ENCODE measurements at places on chromosomes 3 and 15. TPM values are rescaled to one million over a fixed set of nuclear protein-coding genes. Genes with fewer than 3 reads are reported as not detected.

DNA sequence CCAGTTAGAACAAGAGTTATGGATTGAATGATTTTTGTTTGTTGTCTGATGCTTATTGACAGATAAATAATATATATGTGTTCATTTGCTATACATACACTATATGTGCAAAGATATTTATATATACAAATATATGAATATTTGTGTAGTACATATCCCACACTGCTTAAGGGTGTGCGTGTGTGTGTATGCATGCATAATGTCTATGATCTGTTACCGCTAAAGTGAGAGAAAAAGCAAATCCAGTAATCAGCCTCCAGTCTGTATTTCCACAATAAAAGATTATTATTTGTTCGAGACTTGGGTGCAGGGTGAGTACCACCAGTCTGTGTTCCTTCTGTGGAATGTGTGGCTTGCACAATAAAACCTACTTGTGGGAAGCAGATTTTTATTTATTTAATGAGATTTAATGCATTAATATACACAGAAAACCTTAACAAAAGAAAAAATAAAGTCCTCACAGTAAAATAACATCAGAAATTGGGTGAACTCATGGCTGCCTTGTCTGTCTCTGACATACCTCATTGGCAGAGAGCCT, 366.0 kb upstream of the TBL1XR1 start:
- no peak for DNase-seq
- no peaks in the 10 kb centered on the region for H3K27me3 ChIP-seq
- no peak overlapping the region for H3K4me3 ChIP-seq
- no peaks in the 10 kb centered on the region for H3K4me1 ChIP-seq
- no peaks in the 10 kb centered on the region for H3K36me3 ChIP-seq
- H3K27ac ChIP-seq, result no peak overlapping the region

GRCh38 chr3:114799816-114800215, 347.3 kb downstream of the ZBTB20 start:
- H3K27me3 ChIP-seq, result no peaks in the 10 kb centered on the region
- H3K36me3 ChIP-seq, result peaks cover 19% of the 10 kb centered on the region
- H3K4me1 ChIP-seq, result peaks cover 20% of the 10 kb centered on the region

HYAL1 gene
- 0.35 TPM for total RNA-seq

- H3K4me3 ChIP-seq, result no peak overlapping the region
- peaks cover 5% of the 10 kb centered on the region for H3K4me1 ChIP-seq
- no peaks in the 10 kb centered on the region for H3K36me3 ChIP-seq
Measured at GRCh38 chr3:46359733-46360493, 6.0 kb downstream of the CCR2 start.

GRCh38 chr3:70712449-70713082, 400.1 kb upstream of the MDFIC2 start:
- no peak for DNase-seq
- peaks cover 7% of the 10 kb centered on the region for H3K27me3 ChIP-seq
- H3K27ac ChIP-seq, result no peak overlapping the region
- H3K4me1 ChIP-seq, result peaks cover 2% of the 10 kb centered on the region

CHRFAM7A gene
- 0.04 TPM for total RNA-seq

DNA sequence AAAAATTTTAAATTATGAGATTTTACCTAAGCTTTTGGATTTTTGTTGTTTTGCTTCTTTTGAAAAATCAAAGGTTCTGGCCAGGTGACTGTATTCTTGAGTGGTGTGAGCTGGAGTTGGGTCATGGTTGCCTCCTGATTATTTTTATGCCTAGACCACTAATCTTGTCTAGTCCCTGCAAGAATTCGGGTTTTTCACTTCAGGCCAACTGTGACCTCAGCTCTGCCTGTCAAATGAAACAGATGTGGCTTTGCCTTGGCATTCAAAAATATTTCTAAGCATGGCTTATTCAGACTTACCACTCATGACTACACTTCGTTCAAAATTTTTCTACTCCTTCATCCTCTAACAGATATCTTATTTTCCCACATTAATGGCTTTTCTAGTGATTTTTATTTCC, 25.4 kb upstream of the CDV3 start:
- H3K27me3 ChIP-seq, result no peaks in the 10 kb centered on the region
- H3K4me1 ChIP-seq, result no peaks in the 10 kb centered on the region
- no peak overlapping the region for H3K27ac ChIP-seq
- no peak overlapping the region for H3K4me3 ChIP-seq
- no peak for DNase-seq

DNA sequence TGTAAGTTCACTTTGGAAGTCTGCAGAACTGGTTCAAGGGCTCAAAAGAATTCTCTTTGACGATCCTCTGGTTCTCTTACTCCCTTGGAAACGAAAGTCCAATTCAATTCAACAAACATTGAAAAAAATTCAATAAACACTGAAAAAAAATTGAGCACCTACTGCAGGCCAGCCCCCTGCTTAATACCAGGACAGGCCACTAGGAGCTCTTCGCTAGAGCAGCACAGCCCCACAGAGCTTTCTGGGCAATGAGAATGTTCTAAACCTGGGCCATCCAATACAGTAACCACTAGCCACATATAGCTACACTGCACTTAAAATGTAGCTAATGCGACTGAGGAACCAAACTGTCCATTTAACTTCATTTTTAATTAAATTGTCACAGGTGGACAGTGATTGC, 50.4 kb upstream of the DCLK3 start:
- no peaks in the 10 kb centered on the region for H3K27me3 ChIP-seq
- H3K4me1 ChIP-seq, result no peaks in the 10 kb centered on the region
- DNase-seq, result no peak
- H3K27ac ChIP-seq, result no peak overlapping the region
- no peaks in the 10 kb centered on the region for H3K36me3 ChIP-seq
- H3K4me3 ChIP-seq, result no peak overlapping the region

CCR3 gene
- total RNA-seq, result not detected

Data from activated naive CD8-positive, alpha-beta T cell treated with anti-CD3 and anti-CD28 coated beads for 36 hours (primary cell).